ENCODE measurements at places on chromosomes 5 and 9. TPM values are rescaled to one million over a fixed set of nuclear protein-coding genes. Genes with fewer than 3 reads are reported as not detected.

ARHGEF28 gene
- total RNA-seq, result 13.9 TPM

MRPS30 gene
- total RNA-seq, result 57.2 TPM

CNTNAP3 gene
- total RNA-seq, result 1.1 TPM

OR1Q1 gene
- total RNA-seq, result not detected

ARL10 gene
- total RNA-seq, result 3.6 TPM

ARRDC3 gene
- 82.2 TPM for total RNA-seq

INSYN2B gene
- total RNA-seq, result 33.5 TPM

BARHL1 gene
- total RNA-seq, result not detected

PCDHB8 gene
- 0.18 TPM for total RNA-seq

CDKN2AIPNL gene
- 18.1 TPM for total RNA-seq

POU5F2 gene
- total RNA-seq, result 1.1 TPM

SPINK6 gene
- not detected for total RNA-seq

CDKN2B gene
- total RNA-seq, result 5.6 TPM

TLX3 gene
- total RNA-seq, result not detected

GABRB2 gene
- total RNA-seq, result not detected

PCDHB10 gene
- total RNA-seq, result 0.18 TPM

PLEKHG4B gene
- total RNA-seq, result 1.1 TPM

LCN1 gene
- total RNA-seq, result not detected

PRDM9 gene
- not detected for total RNA-seq

MYMK gene
- not detected for total RNA-seq

UTP15 gene
- 31.1 TPM for total RNA-seq

CD74 gene
- total RNA-seq, result 0.18 TPM

PDCD1LG2 gene
- total RNA-seq, result 33.3 TPM

FIBCD1 gene
- total RNA-seq, result 1.1 TPM

ABO gene
- not detected for total RNA-seq

CDX1 gene
- total RNA-seq, result 0.18 TPM

PCDHA11 gene
- total RNA-seq, result under 0.01 TPM

TMEM161B gene
- total RNA-seq, result 9.3 TPM

All from IMR-90 (cell line).